Hematopoietic multipotent progenitor cell treated with erythropoietin and hydrocortisone succinate and interleukin-3 and kit ligand, for 4 days (in vitro differentiated cells): ENCODE measurements at places on chromosomes 1 and 21.

GRCh38 chr1:229880271-229881170, 186.5 kb upstream of the GALNT2 start:
- DNase-seq = no peak

GRCh38 chr1:240658312-240658960, 46.5 kb upstream of the GREM2 start:
- no peak for DNase-seq

GRCh38 chr1:34929853-34930701, 627 bp upstream of the DLGAP3 start:
- DNase-seq = no peak

DNA sequence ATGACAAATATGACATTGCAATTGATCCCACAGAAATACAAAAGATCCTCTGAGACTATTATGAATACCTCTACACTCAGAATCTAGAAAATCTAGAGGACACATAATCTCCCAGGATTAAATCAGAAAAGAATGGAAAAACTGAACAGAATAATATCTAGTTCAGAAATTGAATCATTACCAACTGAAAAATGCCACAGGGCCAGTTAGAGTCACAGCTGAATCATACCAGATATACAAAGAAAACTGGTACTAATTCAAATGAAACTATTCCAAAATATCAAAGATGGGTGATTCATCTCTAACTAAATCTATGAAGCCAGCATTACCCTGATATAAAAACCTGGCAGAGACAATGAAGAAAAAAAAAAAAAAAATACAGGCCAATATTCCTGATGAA, 149.3 kb downstream of the BRINP3 start:
- no peak for DNase-seq

- no peak for DNase-seq
Observed at GRCh38 chr21:29940361-29940760, 565 bp upstream of the GRIK1 start.

DNA sequence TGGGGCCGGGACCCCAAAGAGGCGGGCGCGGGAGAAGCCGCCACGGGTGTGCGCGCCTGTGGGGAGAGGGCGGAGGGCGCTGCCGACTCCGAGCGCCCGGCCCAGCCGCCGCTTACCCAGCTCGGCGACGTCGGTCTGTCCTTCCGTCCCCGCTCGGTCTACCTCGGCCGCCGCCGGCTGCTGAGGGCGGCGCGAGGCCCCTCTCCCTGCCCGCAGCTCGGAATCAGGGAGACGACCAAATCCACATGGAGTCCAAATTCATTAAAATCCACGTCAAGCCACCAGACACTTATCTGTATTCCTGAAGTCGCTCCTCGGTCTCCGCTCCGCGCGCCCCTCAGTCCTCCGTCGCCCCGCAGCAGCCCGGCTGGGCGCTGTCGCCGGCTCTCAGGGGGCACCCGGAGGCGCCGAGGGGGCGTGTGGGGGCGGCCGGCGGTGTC, 637 bp downstream of the PLXNA2 start:
- peak; percentile 53 for DNase-seq

DNA sequence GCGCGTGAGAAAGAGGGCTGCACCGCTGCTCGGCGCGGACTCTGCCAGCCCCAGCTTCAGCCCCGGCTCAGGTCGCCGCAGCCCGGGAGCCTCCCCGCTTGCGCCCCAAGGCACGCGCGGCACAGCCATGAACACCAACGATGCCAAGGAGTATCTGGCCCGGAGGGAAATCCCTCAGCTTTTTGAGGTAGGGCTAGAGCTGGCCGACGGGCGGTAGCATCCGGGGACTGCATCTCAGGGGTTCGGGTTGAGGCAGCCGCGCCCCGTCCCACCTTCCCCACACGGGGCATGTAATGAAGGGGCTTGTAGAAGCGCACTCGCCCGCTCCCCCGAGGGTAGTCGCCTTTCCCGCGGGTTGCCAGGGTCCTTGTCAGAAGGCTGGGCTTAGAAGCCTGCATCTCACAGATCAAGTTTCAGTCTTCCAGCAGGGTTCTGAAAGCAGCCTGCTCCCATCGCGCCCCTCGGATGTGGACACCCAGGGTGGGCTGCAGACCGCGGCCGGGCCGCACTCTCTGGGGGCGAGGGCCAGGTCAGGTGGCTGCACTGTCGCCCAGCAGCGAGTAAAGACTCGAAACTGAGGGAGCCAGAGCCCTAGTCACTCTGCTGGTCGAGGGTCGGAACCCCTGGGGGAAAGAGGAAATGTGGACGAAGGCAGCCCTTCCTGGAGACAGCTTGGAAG, 507 bp downstream of the AK5 start:
- DNase-seq = peak; percentile 48

- no peak for DNase-seq
Observed at GRCh38 chr1:183922197-183922596, 115.3 kb downstream of the COLGALT2 start.

GRCh38 chr1:12515234-12515633, 102.8 kb downstream of the DHRS3 start:
- DNase-seq = no peak

DNA sequence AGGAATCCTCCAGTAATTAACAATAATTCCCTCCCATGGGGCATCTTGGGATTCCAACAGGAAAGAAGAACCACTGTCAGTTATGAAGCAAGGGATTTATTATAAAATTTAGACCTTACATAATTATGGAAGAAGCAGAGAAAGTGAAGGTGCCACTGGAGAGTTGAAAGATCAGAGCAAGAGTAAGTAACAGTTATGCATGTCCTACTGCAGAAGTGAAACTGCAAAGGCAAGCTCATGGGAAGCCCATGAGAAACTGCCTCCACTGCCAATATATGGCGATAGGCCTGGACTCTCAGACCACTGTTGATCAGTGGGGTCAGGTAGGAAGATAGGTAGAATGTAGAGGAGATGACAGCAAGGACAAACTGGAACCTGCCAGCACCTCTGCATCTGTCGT, 123.6 kb upstream of the ZNF648 start:
- no peak for DNase-seq

GRCh38 chr1:89125913-89126580, at the start of gene GBP2:
GBP2 (minus strand) TSS chr1:89126114; CDS start chr1:89121966, 4,148 bp downstream.
- DNase-seq = peak; percentile 77

DNA sequence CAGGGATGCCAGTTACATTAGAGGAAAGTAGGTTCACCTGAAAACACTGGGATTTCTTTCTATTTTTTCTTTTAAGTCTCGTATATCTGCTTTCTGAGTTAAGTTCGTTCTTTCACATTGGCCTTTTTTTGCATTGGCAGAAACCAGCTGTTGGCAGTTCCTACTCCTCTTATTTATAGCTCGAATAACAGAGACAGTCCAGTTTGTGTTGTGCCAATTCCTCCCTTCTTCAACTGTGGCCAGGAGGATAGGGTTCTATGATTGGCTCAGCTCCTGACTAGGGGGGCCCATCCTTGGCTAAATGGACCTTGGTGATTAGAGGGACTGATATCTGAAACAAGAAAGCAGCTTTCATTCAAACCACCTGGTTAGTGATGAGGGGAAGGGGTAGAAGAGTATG, 115.8 kb downstream of the RPS6KC1 start:
- no peak for DNase-seq

- no peak for DNase-seq
Observed at GRCh38 chr1:40239626-40240025, 8.1 kb upstream of the TMCO2 start.

DNA sequence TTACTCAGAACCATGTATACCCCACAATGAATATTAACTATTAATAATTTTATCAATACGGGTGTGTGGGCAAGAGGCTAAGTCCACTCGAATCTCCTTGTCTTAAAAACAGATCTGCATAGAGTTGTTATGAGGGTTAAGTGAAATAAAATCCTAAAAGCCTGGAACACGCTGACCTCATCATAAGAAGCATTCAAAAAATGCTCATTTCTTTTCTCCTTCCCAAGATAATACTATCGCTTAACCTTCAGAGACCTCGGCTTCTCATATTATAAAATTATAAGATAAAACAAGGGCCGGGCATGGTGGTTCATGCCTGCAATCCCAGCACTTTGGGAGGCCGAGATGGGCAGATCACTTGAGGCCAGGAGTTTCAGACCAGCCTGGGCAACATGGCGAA, 35.1 kb downstream of the LPAR3 start:
- no peak for DNase-seq

- no peak for DNase-seq
Observed at GRCh38 chr1:67791686-67792085, 41.6 kb downstream of the GNG12 start.

DNA sequence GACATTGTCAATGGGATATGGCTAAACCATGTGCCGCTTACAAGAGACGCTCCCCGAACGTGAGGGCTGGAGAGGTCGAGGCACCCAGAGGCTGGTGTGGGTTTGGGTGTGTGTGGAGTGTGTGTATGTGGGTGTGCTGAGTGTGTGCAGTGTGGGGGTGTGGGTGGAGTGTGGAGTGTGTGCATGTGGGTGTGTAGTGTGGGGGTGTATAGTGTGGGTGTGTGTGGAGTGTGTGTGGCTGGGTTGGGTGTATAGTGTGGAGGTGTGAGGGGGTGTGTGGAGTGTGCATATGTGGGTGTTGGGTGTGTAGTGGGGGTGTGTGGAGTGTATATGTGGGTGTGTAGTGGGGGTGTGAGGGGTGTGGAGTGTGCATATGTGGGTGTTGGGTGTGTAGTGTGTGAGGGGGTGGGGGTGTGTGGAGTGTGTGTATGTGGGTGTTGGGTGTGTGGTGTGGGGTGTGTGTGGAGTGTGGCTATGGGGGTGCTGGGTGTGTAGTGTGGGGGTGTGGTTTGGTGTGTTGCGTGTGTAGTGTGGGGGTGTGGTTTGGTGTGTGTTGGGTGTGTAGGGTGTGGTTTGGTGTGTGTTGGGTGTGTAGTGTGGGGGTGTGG, 42.2 kb downstream of the SLC19A1 start:
- DNase-seq = no peak

GRCh38 chr1:191882870-191883269, 275.4 kb upstream of the RGS18 start:
- peak; percentile 6 for DNase-seq

GRCh38 chr1:7448986-7449385, 322.1 kb upstream of the VAMP3 start:
- DNase-seq = no peak

DNA sequence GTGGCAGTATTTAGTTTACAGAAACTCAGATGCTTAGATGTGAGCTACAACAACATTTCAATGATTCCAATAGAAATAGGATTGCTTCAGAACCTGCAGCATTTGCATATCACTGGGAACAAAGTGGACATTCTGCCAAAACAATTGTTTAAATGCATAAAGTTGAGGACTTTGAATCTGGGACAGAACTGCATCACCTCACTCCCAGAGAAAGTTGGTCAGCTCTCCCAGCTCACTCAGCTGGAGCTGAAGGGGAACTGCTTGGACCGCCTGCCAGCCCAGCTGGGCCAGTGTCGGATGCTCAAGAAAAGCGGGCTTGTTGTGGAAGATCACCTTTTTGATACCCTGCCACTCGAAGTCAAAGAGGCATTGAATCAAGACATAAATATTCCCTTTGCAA, 59.7 kb upstream of the ZNF326 start:
- no peak for DNase-seq

GRCh38 chr1:180278194-180278515, 48.1 kb downstream of the LHX4 start:
- no peak for DNase-seq

DNA sequence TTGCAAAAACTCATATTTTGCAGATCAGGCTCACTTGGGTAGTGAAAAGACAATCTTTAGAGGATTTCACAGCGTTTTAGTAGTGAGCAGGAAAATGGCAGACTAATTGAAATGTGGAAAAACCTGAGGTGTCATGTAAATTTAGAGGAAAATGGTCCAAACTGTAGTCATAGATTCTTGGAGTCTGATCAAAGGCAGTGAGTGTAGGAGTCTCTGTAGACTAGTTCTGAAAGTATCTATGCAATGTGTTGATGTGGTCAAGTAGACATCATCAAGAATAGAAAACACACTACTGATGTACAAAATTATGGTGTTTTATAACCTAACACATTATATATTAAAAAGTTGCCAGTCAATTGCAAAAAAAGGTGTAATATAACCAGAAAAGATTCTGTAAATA, 143.2 kb upstream of the C1orf105 start:
- no peak for DNase-seq

DNA sequence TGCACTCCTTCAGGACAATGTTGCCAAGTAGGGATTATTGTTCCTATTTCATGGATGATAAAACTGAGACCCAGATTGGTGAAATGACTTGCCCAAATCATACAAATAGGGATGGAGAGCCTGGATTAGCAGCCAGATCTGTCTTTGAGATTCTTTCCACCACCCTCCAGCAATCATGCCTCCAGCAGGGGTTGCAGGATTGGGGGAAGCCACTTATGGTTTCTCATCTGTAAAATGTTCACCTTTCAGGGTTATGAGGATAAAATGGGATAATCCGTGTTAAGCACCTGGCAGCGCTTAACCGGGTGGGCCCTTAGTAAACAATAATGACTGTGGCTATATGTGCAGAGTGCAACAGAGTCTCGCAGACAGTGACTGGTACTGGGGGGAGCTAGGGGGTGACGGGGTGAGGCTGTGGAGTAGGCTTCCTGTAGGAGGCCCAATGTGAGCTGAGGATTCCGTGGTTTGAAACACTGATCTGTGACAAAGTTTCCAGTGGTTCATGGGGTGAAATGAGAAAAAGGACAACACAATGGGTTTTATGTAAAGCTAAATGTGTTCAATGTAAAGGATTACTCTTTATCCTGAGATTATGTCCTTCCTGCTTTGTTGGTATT, 33.7 kb upstream of the FOXO6 start:
- DNase-seq = no peak

GRCh38 chr1:62796221-62796620, 12.3 kb downstream of the ATG4C start:
- peak; percentile 79 for DNase-seq

DNA sequence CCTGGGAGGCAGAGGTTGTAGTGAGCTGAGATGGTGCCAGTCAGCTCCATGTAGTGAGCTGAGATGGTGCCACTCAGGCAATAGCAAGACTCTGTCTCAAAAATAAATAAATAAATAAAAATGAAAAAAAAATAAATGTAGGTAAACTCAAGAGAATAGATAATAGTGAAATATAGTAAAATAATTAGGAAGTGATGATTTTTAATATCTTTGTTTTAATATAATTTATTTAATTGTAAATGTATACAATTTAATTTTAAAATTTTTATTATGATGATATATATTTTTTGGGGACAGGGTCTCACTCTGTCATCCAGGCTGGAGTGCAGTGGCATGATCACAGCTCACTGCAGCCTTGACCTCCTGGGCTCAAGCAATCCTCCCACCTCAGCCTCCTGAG, 19.6 kb upstream of the SERINC2 start:
- no peak for DNase-seq

DNA sequence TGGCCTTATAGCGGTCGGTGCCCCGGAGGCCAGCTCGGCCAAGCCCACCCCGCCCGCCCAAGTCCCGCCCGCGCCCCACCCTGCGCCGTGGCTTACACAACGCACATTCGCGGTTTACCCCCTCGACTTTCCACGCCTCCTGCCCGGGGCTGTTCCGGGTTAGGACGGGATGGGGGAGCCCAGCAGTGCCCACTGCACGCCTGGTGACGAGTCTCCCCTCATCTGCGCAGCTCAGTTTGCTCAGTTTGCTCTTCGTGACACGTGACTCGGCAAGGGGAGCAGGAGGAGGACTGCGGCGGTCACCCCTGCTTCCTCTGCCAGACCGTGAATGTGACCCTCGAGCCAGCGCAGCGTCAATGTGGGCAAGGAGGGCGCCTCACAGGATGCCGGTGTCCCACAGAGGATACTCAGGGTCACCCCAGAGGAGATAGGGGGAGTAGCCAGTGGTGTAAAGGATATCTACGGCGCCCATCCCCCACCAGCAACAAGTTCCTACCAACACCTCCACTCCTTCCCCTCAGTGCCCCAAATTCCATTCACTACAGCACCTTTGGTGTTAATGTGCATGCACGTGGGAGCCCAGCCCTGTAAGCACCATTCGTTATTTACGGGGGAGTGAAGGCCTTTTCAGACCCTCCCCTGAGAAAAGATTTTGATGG, 350 bp upstream of the S100A6 start:
- peak; percentile 97 for DNase-seq
